ENCODE measurements at places on chromosomes 3 and 15.

DNA sequence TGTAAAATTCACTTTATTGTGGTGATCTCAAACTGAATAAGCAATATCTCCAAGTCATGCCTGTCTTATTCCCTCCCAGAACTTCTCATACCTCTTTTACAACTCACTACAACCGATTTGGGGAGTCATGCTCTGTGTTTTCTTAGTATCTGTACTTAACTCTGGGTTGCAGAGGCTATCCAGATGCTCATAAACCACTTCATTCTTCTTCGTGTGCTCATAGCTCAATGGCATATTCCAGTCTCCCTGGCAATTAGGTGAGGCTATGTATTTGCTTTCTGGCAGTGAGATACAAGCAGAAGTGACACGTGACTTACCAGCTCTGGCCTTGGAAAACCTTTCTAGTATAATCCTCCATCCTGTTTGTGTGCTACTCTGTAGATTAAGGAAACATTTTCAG is 360.9 kb downstream of the ZNF385D start:
- DNase-seq, result no peak

- DNase-seq, result no peak
Observed at GRCh38 chr15:35932531-35932930, 386.6 kb upstream of the DPH6 start.

GRCh38 chr3:115148142-115148790 is 1.2 kb upstream of the ZBTB20 start:
- no peak for DNase-seq

- DNase-seq, result no peak
Observed at GRCh38 chr15:88243895-88244787, 12.4 kb downstream of the NTRK3 start.

- DNase-seq, result no peak
Observed at GRCh38 chr3:58899159-58899952, 150.5 kb downstream of the CFAP20DC start.

Measured in stimulated activated CD8-positive, alpha-beta memory T cell treated with anti-CD3 and anti-CD28 coated beads, Interleukin-4, amount 100 ng/mL, for 1 hour (primary cell).